ENCODE measurements at places on chromosomes 12 and 14. TPM values are rescaled to one million over a fixed set of nuclear protein-coding genes. Genes with fewer than 3 reads are reported as not detected.

DNA sequence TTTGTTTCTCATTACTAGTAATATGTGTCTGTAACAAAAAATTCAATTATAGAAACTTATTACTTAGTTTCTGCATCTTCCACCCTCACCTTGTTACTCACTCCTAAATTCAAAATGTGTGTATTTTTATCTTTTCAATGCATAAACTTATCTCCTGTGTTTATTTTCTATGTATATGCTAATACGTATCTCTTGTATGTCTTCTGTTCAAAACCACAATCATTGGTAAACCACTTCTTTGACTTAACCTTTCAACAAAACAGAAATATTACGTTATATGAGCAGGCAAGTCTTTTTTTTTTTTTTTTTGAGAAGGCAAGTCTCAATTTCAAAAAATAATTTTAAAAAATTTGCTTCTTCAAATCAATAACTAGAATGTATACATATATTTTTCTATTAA lies 39.2 kb upstream of the RPH3A start:
- no peaks in the 10 kb centered on the region for H3K27me3 ChIP-seq
- no peaks in the 10 kb centered on the region for H3K4me1 ChIP-seq
- no peak overlapping the region for H3K27ac ChIP-seq
- no peak for DNase-seq
- no peak overlapping the region for H3K4me3 ChIP-seq

DNA sequence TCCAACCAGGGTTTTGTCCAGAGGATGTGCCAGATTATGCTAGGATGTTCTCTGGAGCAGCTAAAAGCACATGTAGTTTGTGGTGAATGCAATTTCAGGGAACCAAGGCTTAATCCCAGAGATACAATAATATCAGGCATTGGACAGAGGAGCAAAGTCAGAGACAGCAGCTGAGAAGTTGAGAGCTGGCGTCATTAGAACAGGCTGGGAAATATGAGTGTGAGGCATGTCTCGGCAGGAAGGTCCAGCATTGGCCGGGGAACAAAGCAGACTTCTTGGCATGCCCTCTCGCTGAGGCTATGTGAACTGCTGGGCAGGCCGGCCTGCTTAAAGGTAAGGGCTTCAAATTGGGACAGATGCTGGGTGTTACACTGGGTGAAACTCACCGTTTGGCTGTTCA lies 125.4 kb downstream of the CAND1 start:
- H3K27me3 ChIP-seq: no peaks in the 10 kb centered on the region
- no peaks in the 10 kb centered on the region for H3K36me3 ChIP-seq
- DNase-seq: peak; percentile 9
- peaks cover 16% of the 10 kb centered on the region for H3K4me1 ChIP-seq
- no peak overlapping the region for H3K27ac ChIP-seq

GRCh38 chr12:2941524-2941923 lies 17.7 kb upstream of the TEAD4 start:
- H3K4me3 ChIP-seq: no peak overlapping the region
- H3K27ac ChIP-seq: no peak overlapping the region
- DNase-seq: no peak
- peaks cover 13% of the 10 kb centered on the region for H3K36me3 ChIP-seq
- H3K4me1 ChIP-seq: no peaks in the 10 kb centered on the region

DNA sequence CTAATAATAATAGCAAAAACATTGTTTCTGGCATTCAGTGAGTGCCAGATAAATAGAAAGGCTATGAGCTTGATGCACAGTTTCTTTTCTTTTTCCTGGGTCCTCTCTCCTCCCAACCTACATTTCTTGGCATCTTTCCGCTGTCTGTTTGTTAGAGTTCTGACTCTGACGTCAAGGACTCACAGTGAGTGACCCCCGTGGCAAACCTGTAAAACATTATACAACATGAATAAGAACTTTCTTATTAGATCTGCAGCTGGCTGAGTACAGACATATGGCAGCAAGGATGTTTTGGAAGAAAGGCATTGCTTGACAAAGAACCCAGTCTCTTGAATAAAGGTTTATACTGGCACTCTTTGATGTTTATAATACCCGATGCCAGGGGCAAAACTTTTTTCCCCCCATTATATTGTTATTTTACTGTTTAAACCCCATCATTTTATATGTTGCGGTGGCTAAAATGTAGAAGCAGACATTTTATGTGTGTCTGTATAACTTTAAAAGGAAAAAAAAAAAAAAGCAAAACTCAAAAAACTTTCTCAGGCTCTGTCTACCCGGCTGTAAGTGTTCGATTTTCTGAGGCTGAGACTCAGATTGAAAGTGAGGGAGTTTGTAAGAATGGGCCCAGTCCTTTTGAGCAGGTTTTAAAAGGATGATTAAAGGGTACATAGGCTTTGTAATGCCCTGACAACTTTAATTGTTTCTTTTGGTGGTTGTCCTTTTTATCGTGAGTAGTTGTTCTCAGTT lies 159.3 kb downstream of the PDE3A start:
- peak overlapping the region; percentile 67 for H3K27ac ChIP-seq
- no peak for DNase-seq
- no peaks in the 10 kb centered on the region for H3K36me3 ChIP-seq
- no peaks in the 10 kb centered on the region for H3K27me3 ChIP-seq
- H3K4me3 ChIP-seq: peak overlapping the region; percentile 63
- H3K4me1 ChIP-seq: peaks cover 60% of the 10 kb centered on the region

- no peak overlapping the region for H3K4me3 ChIP-seq
- no peak for DNase-seq
- no peaks in the 10 kb centered on the region for H3K36me3 ChIP-seq
- no peaks in the 10 kb centered on the region for H3K4me1 ChIP-seq
Observed at GRCh38 chr12:92444763-92445162, 258.0 kb upstream of the PLEKHG7 start.

DNA sequence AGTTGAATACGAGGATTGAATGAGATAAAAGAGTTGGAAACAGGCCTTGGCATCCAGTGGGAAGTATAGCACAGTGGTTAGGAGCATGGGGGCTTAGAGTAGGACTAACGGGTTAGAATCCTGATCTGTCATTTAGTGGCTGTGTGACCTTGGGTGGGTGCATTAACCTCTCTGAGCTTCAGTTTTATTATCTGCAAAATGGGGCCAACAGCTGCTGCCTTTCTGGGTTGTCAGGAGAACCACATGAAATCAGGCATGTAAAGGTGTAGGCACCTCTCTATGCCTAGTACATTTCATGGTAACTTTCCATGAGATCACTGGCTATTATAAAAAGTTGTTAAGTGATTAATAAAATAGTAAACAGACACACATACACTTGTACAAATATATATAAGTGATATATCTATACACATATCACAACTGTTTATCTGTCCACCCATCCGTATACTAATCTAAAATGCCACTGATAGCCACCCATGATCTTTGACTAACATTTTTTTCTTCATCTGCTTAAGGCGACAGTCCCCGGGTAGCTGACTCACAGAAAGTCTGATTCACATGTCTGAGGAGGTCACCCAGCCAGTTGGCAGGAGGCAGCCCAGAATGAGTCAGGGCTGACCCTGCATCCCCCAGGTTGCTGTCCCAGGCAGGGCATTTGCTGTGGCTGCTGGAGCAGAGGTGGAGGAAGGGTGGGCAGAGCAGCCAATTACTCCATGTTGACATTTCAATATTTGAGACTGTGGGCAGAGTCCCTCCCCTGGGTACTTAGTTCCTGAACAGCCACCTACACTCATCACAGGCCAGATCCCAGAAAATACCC lies 125.6 kb upstream of the NOS1 start:
- no peaks in the 10 kb centered on the region for H3K27me3 ChIP-seq
- no peaks in the 10 kb centered on the region for H3K36me3 ChIP-seq
- H3K4me1 ChIP-seq: no peaks in the 10 kb centered on the region
- no peak overlapping the region for H3K4me3 ChIP-seq
- H3K27ac ChIP-seq: no peak overlapping the region

GRCh38 chr12:11698729-11699128 lies 49.3 kb downstream of the ETV6 start:
- peaks cover 22% of the 10 kb centered on the region for H3K4me1 ChIP-seq
- no peaks in the 10 kb centered on the region for H3K36me3 ChIP-seq
- no peak for DNase-seq
- no peak overlapping the region for H3K4me3 ChIP-seq

DNA sequence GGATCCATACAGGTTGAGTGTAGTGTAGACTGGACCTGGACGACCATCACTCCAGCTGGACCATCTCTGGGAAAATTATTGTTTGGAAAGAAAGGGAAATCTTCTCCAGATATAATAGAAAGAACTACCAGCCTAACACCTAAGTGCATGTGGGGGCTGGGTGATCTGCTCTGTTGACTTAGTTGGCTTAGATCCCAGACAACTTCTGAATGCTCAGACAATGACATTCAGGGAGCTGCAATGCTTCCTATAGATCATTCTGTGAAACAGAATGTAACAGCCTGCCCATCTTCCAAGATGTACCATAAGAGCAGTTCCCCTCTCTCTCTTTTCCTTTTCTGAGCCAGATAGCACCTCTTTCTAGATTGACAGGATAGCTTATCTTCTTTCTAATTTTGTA lies 572.8 kb upstream of the STXBP6 start:
- DNase-seq: no peak
- H3K36me3 ChIP-seq: no peaks in the 10 kb centered on the region
- H3K27ac ChIP-seq: no peak overlapping the region
- H3K27me3 ChIP-seq: no peaks in the 10 kb centered on the region
- no peaks in the 10 kb centered on the region for H3K4me1 ChIP-seq

DNA sequence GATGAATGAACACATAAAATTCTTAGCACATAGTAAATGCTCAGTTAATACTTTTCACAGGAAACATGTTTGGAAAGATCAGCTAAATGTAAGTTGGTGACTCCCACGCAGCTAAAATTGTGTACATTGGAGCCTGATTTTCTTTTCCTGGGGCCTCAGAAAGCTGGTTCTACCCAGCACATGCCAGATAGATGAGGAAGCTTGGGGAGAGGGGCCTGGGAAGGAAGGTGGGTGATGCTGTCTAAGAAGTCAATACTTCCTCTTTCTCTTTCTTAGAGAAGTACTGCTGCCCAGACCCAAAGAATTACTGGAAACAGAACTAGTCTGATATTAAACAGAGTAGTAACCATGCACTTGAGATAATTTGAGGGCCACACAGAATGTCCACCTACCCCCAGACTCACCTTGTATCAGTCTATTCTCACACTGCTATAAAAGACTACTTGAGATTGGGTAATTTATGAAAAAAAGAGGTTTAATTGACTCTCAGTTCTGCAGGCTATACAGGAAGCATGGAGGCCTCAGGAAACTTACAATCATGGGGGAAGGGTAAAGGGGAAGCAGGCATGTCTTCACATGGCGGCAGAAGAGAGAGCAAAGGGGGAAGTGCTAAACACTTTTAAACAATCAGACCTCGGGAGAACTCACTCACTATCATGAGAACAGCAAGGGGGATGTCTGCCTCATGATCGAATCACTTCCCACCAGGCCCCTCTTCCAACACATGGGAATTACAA lies 123.3 kb upstream of the MED13L start:
- H3K4me3 ChIP-seq: no peak overlapping the region
- no peak for DNase-seq
- H3K27me3 ChIP-seq: no peaks in the 10 kb centered on the region
- no peak overlapping the region for H3K27ac ChIP-seq

DNA sequence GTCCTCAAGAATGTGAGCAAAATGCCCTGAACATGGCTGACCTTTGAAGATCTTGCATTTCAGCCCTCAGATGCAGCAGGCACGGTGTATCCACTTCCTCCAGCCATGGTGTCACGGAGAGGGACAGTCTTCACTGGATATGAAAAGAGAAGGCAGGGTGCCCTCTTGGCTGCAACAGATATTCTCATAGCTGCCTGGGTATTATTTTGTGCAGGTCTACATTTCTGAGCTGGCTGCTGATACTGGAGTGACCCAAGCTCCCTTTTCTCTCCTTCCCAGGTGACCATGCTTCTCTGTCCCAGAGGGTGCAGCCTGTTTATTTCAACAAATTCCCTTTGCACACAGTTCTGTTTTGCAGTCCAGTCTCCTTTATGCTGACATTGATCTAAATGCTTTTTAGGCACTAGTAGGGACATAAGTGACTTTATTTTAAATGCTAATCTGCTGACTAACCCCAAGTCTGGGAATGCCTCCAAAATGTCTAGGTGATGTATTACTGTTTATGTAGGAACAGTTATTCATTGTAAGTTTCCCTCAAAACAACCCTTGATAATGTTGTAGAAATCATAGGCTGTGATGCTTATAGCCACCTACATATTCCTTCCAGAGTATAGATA lies 17.4 kb upstream of the PYGL start:
- H3K36me3 ChIP-seq: no peaks in the 10 kb centered on the region
- peak; percentile 31 for DNase-seq
- peak overlapping the region; percentile 35 for H3K27ac ChIP-seq
- peak overlapping the region; percentile 45 for H3K4me3 ChIP-seq
- H3K4me1 ChIP-seq: peaks cover 25% of the 10 kb centered on the region

The SELPLG gene
- total RNA-seq: 14.3 TPM

The PZP gene
- total RNA-seq: not detected

The TECPR2 gene
- total RNA-seq: 41.3 TPM

The MIPOL1 gene
- total RNA-seq: 16.8 TPM

The TAS2R7 gene
- not detected for total RNA-seq

All from thoracic aorta (tissue), 2 donors.